Stimulated activated CD8-positive, alpha-beta memory T cell treated with anti-CD3 and anti-CD28 coated beads, Interleukin-4, amount 100 ng/mL, for 4 hours (primary cell): ENCODE measurements at places on chromosomes 6 and 20.

- DNase-seq = no peak
Observed at GRCh38 chr6:54525731-54526130, 217.5 kb downstream of the TINAG start.

DNA sequence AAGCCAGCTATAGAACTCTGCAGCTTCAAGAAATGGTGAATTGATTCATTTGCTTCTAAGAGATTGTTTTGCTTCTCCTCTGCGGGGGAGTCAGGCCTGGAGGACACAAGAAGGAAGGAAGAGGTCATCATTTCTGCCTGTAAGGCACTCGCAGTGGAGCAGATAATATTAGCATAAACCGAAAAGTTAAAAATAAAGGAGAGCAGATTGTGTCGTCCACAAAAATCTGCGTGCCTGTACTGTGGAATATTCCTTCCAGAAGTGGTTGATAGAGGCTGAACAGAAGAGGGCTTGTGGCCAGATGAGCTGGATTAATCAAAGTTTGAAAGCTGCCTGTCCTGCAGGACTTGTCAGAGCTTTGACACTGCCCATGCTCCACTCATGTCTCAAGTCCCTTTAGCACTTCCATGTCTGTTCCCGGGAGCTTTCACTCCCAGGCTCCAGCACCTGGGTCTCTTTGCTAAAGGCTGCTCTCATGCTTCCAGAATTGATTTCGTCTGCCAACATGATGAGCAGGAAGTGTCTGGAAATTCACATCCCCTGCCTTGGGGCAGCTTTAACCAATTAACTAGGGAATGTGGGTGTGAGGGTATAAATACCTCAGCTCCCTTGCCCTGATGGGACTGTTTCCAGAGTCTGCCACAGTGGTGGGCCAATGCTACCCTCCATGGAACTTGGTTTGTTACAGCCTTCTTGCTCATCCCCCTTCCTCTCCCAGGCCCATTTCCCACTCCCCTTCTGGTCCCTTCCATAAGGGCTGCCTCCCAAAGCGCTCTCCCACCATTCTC is 65.1 kb upstream of the STX16 start:
- no peak for DNase-seq

DNA sequence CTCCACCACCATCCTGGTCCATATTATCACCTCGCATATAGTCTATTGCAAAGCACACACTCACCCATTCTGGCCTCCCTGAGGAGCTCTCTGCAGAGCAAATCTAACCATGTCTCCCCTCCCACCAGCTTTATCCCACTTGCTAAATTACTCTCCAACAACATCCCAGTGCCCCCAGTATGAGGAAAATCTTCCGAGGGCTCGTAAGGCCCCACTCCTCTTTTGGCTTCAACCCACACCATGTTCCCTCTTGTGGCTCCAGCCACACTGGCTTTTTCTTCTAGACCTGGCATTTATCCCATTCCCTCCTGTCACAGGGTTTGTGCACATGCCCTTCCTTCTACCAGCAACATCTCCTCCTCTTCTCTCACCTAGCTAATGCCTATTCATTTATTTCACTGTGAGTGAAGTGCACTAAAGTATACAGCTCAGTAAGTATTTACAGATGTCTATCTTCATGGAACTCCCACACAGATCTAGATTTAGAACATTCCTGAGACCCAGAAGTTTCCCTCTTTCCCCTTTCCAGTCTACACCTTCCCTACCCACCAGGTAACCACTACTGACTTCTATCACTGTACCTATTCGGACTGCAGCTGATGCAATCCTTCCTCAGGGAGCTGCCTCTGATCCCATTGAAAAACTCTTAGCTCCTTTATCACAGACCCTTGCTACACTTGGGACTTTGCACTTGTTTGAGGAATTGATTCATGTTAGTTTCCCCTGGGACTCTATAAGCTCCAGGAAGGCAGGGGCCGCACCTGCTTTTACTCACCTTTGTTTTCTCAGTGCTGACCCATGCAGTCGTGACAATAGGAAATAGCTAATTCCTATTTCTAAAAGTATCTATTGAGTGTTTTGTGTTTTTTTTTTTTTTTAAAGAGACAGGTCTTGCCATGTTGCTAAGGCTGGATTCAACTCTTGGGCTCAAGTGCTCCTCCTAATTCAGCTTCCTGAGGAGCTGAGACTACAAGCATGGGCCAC is 15.5 kb downstream of the MRPL14 start:
- DNase-seq = no peak

DNA sequence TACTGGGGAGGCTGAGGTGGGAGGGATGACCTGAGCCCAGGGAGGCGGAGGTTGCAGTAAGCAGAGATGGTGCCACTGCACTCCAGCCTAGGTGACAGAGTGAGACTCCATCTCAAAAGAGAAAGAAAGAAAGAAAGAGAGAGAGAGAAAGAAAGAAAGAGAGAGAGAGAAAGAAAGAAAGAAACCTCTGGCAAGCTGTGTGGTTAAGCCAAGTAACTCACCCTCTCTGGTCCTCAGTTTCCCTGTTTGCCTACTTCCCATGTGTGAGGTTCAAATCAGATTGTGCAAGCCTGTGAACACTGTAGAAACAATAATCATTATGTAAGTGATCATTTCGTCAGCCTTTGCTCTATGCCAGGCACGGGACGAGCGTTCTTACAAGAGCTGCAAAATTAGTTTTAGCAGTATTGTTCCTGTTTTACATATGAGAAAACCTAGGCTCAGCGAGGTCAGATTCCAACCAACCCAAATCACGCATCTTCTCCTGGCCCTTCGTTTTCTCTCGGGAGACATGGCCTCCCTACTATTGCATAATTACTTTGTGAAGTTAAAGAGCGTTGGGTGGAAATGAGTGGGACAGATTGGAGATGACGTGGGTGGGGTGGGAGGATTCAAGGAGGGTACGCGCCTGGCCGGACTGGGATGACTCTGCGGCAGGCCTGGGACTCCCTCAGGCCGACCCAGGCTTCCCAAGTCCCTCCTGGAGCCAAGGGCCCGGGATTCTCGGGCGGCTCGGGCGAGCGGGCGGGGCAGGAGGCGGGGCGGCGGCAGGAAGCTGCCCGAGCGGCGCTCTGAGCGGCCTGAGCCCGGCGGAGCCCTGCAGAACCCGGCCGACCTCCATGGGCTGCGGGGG is at the start of gene SNX21:
TSS of gene SNX21 (plus strand) at position 770 of the 853 bp plus-strand sequence. CDS start 121 bp downstream, outside the sequence.
- no peak for DNase-seq

DNA sequence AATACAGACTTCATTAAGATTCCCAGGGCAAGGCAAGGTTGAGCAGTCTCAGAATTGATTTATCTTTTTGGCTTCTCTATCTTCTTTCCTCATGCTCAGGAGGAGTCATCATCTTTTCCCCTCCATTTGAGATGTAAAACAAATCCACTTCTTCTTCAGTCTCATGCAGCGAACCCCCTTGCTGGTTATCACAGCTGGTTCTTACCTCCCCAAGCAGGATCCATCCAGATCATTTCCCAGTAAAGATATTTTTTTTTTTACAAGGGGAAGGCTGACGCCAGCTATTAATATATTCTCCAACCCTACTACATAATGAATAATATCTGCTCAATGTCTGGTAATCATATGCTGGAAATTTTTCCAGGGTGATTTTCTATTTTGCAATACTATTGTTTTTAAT is 508.9 kb upstream of the NOX3 start:
- DNase-seq = no peak

GRCh38 chr20:43431134-43431519 is 26.6 kb upstream of the SRSF6 start:
- no peak for DNase-seq

DNA sequence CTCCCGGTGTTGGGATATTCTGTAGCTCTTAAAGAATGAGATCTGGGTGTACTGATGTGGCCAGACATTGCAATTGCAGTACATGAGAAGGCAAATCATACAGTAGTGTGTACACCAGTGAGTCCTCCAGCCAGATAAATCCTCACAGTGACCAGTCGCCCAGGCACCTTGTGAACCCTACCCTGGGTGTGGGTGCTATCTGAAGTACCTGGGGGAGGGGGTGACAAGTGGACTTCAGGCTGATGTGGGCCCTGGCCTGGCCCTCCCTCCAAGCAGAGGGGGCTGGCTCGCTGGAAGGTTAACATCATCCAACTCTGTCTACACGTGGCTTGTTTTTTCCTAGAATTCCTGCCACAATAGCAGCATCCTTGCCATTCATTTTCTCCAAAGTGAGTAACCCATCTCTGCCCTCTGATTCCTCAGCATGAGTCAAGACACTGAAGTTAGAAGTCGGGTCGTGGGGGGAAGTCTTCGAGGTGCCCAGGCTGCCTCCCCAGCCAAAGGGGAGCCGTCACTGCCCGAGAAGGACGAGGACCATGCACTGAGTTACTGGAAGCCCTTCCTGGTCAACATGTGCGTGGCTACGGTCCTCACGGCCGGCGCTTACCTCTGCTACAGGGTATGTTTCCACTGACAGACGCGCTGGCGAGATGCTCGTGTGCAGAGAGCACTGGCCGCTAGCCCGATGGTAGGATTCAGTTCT is 70.8 kb downstream of the PTPN1 start:
- no peak for DNase-seq

GRCh38 chr20:62942456-62942855 is 4.5 kb downstream of the GID8 start:
- no peak for DNase-seq

- no peak for DNase-seq
Observed at GRCh38 chr20:8790442-8791074, 278.3 kb upstream of the PLCB4 start.
